NCI-H82 (cell line): ENCODE measurements at places on chromosomes 5 and 9.

- no peak for DNase-seq
Measured at GRCh38 chr5:77397686-77398292, 94.3 kb downstream of the WDR41 start.

DNA sequence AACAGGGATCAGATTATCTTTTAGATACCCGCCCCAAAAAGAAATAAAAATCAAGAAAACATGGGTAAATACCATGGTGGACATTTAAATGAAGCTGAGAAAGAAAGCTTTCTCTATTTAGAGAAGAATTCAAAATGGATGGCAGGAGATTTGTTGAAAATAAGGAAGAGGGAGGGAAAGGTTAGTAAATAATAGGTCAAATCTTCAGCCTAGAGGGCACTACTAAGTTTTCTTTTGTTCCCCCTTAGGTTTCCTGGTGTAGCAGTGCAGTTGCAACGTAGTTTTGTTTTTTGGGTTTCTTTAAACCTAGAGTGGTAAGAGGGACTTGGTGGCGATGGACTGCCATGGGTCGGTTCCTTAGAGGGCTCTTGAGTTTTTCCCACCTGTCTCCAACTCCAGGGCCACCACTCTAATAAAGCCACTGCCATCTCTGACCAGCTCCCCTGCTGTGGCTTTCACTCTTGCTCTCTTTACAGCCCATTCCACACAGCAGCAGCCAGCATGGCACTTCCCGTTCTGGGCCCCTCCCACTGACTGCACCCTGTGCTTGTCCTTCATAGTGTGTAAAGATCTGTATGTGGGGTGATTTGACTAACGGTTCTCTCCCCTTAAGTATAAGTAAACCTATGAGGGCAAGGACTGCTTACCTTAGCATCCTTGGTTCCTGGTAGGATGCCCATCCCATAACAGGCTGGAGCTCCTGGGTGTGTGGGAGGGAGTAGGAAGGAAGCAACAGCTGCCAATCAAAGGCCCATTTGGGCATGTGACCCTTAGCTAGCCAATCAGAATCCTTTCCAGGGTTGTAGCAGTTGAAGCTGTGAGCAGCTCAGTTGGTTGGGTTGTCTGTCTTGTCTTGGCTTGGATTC lies 118.3 kb downstream of the SLC1A3 start:
- DNase-seq: peak; percentile 5

DNA sequence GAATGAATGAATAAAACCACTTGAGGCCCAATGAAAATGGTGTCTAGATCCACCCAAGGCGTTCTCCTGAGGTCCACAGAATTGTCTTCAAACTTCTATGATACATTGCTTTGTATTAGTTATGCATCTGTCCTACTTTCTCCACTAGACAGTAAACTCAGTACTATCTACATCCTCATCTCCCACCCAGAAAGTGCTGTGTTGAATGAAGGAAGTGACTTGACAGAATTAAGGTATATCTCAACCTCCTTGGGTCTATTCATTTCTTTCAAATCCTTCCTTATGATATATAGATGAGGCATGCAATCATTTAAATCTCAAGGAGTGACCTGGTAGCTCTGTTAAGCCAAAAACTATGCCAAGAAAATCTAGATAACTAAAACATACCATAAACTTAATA lies 15.7 kb upstream of the PDCL start:
- no peak for DNase-seq

- peak; percentile 43 for DNase-seq
Measured at GRCh38 chr5:43313854-43314457, 744 bp upstream of the HMGCS1 start.

- no peak for DNase-seq
Measured at GRCh38 chr5:67578011-67578410, 381.4 kb upstream of the CD180 start.

DNA sequence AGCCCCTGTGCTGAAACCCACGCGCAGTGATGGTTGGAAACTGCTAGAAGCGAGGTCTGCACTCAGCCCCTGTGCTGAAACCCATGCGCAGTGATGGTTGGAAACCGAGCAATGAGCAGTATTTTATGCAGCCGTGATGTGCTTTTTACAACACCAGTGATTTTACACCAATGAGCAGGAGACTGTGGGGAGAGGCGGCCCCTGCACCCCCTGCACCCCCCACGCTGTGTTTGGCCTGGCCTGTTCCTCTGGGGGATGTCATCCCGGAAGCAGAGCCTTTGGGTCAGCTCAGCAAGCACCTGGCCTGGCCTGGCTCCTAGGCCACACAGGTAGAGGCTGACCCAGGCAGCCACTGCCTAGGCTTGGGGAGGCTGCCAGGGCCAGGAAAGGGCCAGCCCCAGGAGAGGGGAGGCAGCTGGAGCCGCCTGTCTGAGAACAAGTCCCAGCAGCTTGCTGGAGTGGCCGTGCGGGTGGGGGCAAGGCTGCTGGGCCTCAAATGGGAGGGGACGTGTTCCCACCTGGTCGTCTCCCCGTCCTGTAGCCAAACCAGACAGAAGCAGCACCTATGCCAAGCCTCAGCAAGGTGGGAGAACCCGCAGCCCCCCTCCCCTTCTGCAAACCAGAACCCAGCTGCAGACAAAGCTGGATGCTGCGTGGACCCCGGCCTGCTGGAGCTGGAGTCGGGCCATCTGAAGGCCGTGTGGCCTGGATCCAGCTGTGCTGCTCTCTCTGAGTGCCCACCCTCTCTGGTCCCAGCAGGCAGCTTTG lies 46.8 kb downstream of the DBH start:
- DNase-seq: no peak

GRCh38 chr5:133734916-133735315 lies 122.6 kb upstream of the FSTL4 start:
- no peak for DNase-seq

GRCh38 chr5:169988947-169989346 lies 8.7 kb upstream of the INSYN2B start:
- no peak for DNase-seq

DNA sequence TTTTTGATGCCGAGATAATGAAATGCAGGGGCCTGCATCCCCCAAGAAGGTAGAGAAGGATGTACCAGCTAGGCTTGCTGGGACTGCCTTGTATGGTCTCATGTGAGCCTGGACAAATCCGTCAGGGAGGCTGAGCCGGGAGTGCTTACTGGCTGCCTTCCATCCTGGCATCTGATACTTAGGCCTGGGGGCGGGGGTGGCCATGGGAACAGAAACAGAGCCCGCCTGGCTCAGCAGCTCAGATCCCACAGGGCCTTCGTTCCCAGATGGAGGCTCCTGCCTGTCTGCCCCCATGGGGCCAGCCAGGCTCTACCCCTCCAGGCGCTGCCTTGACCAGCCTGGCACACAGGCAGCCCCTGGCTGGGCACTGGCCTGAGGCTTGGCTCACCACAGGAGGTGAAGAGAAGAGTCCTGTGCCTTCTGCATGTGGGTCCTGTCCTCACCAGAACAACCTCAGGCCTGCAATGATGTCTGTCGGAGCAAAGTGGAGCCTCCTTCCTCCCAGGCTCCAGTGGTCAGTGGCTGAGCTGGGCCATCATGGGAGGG lies 10.5 kb upstream of the SPATA31E1 start:
- DNase-seq: peak; percentile 23
